ENCODE measurements at places on chromosomes 7 and 10.

DNA sequence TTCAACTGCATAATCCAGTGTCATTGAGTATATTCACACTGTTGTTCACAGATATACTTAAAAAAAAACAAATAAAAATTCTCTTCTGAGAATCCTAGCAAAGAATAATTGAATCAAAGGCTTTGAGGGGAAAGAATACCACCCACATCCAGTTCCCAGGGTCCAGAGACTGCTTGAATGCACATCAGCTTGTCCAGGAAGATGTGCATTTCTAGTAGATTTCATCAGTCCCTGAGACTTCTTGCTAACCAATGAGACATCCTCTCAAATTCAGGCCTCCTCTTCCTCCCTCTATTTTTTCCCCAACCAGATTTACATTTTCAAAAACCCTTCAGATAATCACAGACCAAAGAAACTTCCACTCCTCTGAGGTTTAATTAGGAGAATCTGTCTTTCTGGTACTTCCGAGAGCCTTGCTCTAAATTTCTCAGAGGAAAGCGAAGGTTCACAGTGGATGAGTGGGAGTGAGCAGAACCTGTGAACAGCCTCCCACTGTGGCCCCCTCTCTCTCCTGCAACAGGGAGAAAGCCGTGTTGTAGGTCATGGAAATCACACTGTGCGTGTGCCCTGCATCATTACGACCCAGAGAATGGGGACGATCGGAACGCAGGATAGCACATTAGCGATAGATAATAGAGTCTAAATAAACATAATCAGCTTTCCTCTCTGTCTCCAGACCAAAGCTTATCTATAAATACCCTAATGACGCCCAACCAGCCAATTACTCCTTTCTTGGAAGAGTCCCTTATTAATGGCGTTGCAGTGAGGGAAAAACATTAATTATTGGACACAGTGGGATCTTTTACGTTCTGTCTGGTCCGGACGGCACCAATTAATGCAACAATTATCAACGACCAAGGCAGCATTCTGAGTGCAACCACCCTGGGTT lies 212.5 kb downstream of the EMX2 start:
- no peak for DNase-seq

GRCh38 chr7:121032645-121033460 lies 44.3 kb downstream of the CPED1 start:
- DNase-seq, result no peak

DNA sequence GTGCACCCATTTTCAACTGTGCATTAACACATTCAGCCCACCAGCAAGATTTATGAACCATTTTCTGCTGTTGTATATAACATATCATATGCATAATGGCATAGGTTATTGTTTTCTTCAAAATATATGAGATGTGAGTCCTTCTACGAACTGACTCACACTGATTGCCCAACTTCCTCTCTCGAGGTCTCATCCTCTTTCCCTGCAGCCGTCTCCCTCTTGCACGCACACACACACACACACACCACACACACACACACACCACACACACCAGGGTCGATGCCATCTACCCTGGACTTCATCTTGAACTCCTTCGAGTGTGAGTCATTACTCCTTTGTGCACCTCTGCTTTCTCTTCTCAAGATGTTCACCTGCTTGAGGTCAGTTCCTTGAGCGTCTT lies 36.7 kb downstream of the EGFR start:
- DNase-seq, result no peak

GRCh38 chr7:84629640-84630318 lies 435.2 kb upstream of the SEMA3A start:
- DNase-seq, result no peak

- no peak for DNase-seq
Measured at GRCh38 chr10:42877496-42878030, 95.0 kb downstream of the BMS1 start.

DNA sequence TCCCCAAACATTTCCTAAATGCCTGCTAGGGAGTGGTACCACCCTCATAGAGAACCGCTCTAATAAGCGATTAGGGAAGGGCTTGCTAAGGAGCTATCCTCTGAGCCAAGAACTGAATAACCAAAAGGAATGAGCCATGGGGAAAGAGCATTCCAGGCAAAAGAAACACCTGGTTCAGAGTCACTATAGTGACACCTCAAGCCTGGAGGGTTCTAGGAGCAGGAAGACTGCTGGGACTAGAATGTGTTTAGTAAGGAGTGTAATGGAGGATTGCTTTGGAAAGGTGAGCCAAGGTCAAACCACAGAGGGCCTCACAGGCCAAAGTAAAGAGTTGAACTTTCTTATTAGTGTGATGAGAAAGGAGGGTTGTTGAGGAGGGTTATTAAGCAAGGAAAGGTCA lies 38.7 kb upstream of the NRBF2 start:
- no peak for DNase-seq

GRCh38 chr7:140494867-140495266 lies 15.6 kb upstream of the MKRN1 start:
- no peak for DNase-seq

DNA sequence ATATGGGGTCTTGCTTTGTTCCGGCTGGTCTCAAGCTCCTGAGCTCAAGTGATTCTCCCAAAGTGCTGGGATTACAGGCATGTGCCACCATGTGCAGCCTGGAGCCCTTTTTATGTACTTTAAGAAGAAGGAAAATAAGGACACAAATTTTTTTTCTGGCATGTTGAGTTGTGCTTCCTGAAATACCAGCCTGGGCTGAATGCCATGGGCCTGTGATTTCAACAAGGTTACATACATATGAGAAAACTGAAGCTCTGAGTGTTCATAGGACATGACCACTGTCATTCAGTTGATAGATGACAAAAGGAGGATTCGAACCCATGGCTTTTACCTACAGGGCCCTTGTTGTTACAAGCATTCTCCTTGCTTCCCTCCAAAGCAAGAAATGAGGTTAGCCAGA lies 36.1 kb downstream of the ST8SIA6 start:
- no peak for DNase-seq

DNA sequence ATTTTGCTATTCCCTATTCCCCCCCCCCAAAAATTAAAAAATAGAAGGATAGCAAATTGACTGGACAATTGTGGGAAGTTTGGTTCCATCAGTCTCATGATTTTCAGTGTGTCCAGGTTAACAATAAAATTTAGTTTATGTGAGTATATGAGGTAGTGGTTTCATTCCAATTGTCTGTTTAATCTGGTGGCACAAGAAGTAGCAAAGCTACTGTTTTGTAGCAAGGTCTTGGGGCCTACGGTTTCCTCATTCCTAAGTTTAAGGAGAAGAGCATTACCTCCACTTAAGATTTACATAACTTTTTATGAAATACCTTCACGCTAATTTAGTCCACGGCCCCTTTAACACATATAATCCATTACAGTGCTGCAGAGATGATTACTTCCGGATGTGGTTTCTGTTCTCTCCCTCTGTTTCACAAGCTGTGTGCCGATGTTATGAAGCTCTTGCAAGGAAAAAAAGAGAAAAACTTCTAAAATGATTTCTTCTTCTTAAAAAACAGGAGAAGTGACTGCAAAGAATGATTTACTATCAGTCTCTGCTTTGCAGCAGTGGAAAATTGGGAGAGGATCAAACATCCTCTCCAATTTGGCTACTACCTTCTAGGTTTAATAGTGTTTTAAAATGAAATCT lies 32.7 kb upstream of the NPVF start:
- no peak for DNase-seq

- DNase-seq, result no peak
Measured at GRCh38 chr7:86972072-86972471, 87.4 kb downstream of the ELAPOR2 start.

DNA sequence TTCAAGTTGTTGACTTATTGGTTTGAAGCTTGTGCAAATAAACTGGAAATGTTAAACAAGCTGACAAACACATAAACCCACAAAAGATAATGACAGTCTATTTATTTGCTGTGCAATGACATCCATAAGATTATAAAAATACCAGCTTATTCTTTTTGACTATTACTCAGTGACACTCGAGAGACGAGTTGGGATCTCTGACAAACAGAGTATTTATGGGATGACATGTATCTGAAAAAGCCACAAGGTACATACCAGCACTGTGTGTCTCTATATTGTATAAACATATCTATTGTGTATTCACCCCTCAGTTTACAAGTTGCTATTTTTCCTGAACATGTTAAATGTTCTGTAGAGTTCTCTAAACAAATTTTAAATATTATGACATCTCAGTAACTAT lies 88.9 kb downstream of the CHRM2 start:
- no peak for DNase-seq

DNA sequence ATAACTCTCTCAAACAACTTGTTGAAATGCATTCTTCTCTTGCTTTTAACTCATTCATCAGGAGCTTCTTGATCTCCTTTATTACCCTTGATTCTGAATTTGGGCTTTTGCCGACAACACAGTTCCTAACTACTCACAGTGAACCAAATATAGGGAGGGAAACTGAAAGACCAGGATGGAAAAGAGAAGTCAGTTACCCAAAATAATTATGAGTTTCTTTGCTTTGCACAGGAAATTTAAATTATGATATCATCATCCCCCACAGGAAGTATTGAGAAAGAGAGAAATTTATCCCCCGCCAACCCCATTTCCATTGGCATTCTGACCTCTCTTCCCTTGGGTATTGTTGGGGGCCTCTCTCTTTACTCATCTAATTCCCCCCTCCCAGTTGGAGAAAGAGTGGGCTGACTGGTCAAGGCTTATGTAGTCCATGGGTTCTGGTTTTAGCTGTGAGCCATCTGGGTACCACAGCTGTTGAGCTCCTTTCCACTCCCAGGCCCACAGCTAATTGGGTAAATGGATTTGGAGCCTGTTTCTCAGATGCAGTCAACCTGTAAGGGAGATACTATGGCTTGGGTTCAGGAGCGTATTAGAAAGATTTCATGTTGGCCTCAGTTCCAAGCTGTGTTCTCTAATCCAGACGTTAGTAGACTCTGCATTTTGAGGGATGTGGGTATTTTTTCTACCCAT lies 109.0 kb downstream of the FZD1 start:
- no peak for DNase-seq

DNA sequence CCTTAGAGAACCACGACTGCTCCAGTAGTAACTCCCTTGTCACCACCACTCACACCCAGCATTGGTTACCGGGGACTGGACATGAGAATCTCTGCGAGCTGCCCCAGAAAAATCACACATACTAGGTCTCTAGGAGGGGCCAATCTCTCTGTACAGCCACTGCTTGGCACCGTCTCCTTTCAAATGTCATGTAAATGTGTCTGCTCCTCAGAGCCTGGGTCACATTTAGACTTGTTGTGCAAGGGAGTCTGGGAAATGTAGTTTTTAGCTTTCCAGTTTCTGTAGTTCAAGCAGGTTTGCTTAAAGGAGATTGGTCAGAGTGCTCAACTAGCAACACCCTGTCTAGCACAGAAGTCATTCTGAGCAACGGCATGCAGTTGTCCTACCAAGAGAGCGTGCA lies 60.0 kb downstream of the CHN2 start:
- DNase-seq, result no peak

DNA sequence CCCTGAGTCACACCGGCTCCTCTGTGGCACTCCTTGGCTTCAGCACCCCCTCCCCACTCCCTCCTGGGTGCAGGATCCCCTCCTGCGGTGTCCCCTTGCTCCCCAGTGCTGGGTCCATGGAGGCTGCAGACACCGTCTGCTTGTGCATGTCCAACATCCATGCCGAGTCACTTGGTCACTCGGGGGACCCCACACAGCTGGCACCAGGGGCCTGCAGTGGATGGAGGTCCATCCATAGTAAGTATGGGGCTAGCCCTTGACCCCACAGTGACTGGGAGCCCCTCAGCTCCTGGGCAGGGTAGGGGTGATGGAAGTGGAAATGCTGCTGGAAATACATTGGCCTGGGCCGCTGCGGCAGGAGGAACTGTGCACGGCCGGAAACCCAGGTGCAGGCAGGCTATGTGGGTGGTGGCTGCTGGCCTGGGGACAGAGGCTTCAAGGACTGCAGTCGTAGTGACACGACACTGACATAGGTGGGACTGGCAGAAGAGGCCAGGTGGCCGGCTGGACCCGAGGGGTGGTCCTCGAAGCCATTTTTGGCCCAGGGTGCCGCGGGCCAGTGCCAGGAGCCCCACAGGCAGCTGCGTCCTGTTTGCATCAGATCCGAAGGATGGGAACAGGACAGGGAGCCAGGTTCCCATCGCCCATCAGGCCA lies 58.9 kb downstream of the GLRX3 start:
- no peak for DNase-seq

DNA sequence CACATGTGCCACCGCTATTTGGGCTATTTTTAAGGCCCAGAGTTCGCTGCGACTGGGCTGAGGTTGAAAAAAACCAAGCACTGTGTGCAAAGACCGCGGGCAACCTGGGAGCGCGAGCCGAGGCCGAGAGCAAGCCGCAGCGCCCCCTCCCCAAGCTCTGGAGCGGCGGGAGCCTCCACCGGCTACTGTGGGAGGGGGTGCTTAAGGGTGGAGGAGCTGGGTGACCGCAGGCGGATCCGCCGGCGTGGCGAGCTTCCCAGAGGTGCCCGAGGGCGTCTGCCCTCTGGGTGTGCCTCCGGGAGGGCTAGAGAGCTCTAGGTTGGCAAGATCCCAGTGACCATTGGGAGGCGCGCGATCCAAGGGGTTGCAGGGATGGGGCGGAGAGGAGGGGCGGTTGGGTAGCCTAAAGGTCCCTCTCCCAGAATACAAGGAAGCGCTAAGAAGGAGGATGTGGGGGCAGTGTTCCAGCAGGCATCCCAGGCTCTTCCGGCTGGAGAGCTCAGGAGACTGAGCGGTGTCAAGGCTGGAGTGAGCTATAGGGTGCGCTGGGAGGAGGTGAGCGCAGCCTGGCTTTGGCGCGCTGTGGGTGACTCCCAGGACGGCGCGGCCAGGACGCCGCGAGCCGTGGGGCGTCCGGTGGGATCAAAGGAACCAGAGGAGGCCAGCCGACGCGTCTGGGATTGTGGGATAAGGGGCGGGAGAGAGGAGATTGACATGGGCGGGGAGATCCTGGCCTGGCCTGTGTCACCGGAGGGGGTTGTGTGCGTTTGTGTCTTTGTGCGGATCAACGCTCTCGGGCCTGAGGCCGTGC lies 8.0 kb downstream of the DLX5 start:
- DNase-seq, result peak; percentile 91

GRCh38 chr7:48786951-48787350 lies 137.4 kb upstream of the CDC14C start:
- no peak for DNase-seq

DNA sequence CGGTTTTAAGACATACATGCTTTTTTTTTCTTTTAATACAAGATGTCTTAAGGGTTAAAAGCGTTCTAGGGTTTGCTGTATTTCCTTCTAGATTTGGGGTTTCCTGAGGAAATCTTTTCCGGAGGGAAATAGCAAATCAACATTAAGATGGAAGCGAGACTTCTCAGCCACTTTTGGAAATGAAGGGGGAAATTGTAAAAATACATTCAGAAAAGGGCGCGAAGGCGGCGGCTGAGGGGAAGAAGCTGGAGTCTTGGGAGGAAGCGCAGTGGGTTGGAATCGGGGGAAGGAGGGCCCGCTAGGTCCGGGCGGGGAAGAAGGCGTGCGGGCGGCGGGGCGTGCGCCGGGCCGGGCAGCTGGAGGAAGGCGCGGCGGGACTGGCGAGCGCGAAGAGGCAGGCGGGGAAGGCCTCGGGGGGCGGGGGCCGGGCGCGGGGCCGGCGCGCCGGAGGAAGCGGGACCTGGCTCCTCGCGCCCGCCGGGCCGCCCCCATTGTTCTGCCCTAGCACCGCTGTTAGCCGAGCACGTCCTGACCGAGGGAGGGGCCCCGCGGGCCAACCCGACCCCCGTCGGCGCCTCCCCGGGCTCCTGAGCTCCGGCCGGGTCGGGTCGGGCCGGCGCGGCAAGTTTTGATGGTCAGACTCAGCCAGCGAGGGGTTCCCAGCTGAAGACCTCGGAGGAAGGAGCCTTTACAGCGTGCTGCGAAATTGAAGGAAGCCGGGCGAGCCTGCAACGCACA lies 1.5 kb upstream of the SKIDA1 start:
- DNase-seq, result peak; percentile 75
